ENCODE measurements at places on chromosomes 2 and 18. TPM values are rescaled to one million over a fixed set of nuclear protein-coding genes. Genes with fewer than 3 reads are reported as not detected.

NR4A2 gene
- total RNA-seq: 17.4 TPM

UGT1A4 gene
- total RNA-seq: not detected

SFT2D3 gene
- 35.6 TPM for total RNA-seq

REG3G gene
- not detected for total RNA-seq

IL36G gene
- not detected for total RNA-seq

ITPRIPL1 gene
- total RNA-seq: not detected

FZD7 gene
- 5.1 TPM for total RNA-seq

NPAS2 gene
- 76.5 TPM for total RNA-seq

DCDC2C gene
- not detected for total RNA-seq

REG1B gene
- total RNA-seq: not detected

DCC gene
- 0.58 TPM for total RNA-seq

FARP2 gene
- 108 TPM for total RNA-seq

CYB5A gene
- 101 TPM for total RNA-seq

TNFAIP6 gene
- total RNA-seq: not detected

CIB4 gene
- not detected for total RNA-seq

FBXO41 gene
- 4.0 TPM for total RNA-seq

TEKT4 gene
- not detected for total RNA-seq

SLC23A3 gene
- 4.1 TPM for total RNA-seq

PARD6G gene
- 6.1 TPM for total RNA-seq

RNF152 gene
- 17.0 TPM for total RNA-seq

CYP27C1 gene
- total RNA-seq: not detected

PAIP2B gene
- total RNA-seq: 4.9 TPM

EDAR gene
- not detected for total RNA-seq

TTC27 gene
- total RNA-seq: 3.8 TPM

ZNF804A gene
- not detected for total RNA-seq

DLGAP1 gene
- 4.9 TPM for total RNA-seq

LRRC30 gene
- not detected for total RNA-seq

MSH2 gene
- total RNA-seq: 13.8 TPM

FIGN gene
- total RNA-seq: 1.2 TPM

WDR75 gene
- total RNA-seq: 6.1 TPM

MYOM1 gene
- total RNA-seq: 37.9 TPM

TMEM247 gene
- not detected for total RNA-seq

RAX gene
- total RNA-seq: not detected

NEURL3 gene
- 12.7 TPM for total RNA-seq

TACR1 gene
- 0.14 TPM for total RNA-seq

VSNL1 gene
- total RNA-seq: not detected

SLC38A11 gene
- 18.7 TPM for total RNA-seq

PROKR1 gene
- total RNA-seq: not detected

MBD1 gene
- 54.6 TPM for total RNA-seq

LRP1B gene
- total RNA-seq: 9.0 TPM

ZNF521 gene
- total RNA-seq: 57.4 TPM

ZNF396 gene
- 7.6 TPM for total RNA-seq

OTX1 gene
- total RNA-seq: not detected

ABCG5 gene
- 0.92 TPM for total RNA-seq

DSG1 gene
- 1.8 TPM for total RNA-seq

C2orf80 gene
- not detected for total RNA-seq

CYRIA gene
- total RNA-seq: 12.7 TPM
